Airway epithelial cell (primary cell): ENCODE measurements at places on chromosomes 6 and 20. TPM values are rescaled to one million over a fixed set of nuclear protein-coding genes. Genes with fewer than 3 reads are reported as not detected.

CTCFL gene
- total RNA-seq: not detected in 2 replicates

HCRTR2 gene
- total RNA-seq: not detected in 2 replicates

DAAM2 gene
- under 0.01 and 1.9 TPM in 2 replicates for total RNA-seq

BRD2 gene
- 103 and 130 TPM in 2 replicates for total RNA-seq

RIPPLY2 gene
- not detected in 2 replicates for total RNA-seq

DDR1 gene
- total RNA-seq: 227 and 243 TPM in 2 replicates

TOX2 gene
- total RNA-seq: 1.3 and 1.6 TPM in 2 replicates

MAPK14 gene
- total RNA-seq: 46.7 and 48.8 TPM in 2 replicates

C4A gene
- total RNA-seq: 0.05 and 1.1 TPM in 2 replicates

HLA-G gene
- total RNA-seq: 5.9 and 9.1 TPM in 2 replicates

ZBTB12 gene
- 0.46 and 0.99 TPM in 2 replicates for total RNA-seq

RAET1G gene
- total RNA-seq: 30.8 and 34.7 TPM in 2 replicates

BCAS1 gene
- 0.46 and 1.6 TPM in 2 replicates for total RNA-seq

NKAIN4 gene
- 0.46 TPM in 1 of 2 replicates, not detected in the other for total RNA-seq

BPIFB1 gene
- not detected in 2 replicates for total RNA-seq

SIRPB2 gene
- total RNA-seq: 0.23 and 0.49 TPM in 2 replicates

CD24 gene
- 871 and 1,303 TPM in 2 replicates for total RNA-seq

PLA2G7 gene
- 0.51 and 1.2 TPM in 2 replicates for total RNA-seq

MAP3K4 gene
- 13.8 and 17.3 TPM in 2 replicates for total RNA-seq

LRRN4 gene
- 0.14 TPM in 1 of 2 replicates, not detected in the other for total RNA-seq
